ENCODE measurements at places on chromosomes 3 and 15.

GRCh38 chr3:194476784-194477183, 10.0 kb downstream of the ATP13A3 start:
- DNase-seq: no peak

DNA sequence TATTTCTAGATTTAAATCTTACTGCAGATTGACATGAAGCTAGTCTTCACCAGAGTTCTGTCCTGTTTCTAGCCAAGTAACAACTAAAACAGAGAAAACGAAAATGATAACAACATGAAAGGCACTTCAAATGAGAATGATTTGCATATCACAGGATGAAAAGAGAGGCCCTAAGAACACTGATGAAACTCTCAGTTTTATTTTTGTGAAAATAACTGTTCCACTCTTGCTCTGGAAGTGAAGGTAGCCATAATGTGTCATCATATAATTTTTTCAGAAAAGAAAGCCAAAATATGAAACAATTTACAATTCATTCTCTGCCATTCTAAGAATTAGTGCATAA, 274.4 kb downstream of the ADAMTSL3 start:
- DNase-seq: no peak

GRCh38 chr3:123869165-123869564, 15.0 kb downstream of the MYLK start:
- DNase-seq: no peak

- DNase-seq: no peak
Observed at GRCh38 chr3:122235147-122235546, 51.7 kb downstream of the CASR start.

- no peak for DNase-seq
Observed at GRCh38 chr3:178195824-178196223, 340.4 kb upstream of the KCNMB2 start.

- DNase-seq: no peak
Observed at GRCh38 chr15:61295239-61295638, 66.1 kb upstream of the RORA start.

- no peak for DNase-seq
Observed at GRCh38 chr3:57777774-57778173, 21.7 kb downstream of the SLMAP start.

DNA sequence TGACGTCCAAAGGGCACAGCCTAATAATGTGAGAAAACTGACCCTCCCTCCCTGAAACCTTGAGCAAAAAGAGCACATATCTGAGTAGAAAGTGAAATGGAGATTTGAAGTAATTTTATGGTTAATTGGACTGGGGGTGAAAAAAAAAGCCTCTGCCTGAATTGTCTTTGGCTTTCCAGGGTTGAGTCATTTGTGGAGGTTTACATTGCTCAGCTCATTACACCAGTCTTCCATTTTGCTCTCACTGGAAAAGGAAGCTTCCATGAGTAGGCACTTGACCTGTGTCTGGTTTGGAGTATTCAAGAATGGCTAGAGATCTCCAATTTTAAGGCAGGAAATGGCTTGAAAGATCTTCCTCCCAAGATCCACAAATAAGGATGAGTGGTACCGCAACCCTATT, 273.9 kb downstream of the PDCD6IP start:
- DNase-seq: no peak

GRCh38 chr3:127637546-127637945, 8.6 kb downstream of the PODXL2 start:
- DNase-seq: no peak
